Left renal pelvis (tissue), 4 donors: ENCODE measurements at places on chromosomes 11 and 22.

DNA sequence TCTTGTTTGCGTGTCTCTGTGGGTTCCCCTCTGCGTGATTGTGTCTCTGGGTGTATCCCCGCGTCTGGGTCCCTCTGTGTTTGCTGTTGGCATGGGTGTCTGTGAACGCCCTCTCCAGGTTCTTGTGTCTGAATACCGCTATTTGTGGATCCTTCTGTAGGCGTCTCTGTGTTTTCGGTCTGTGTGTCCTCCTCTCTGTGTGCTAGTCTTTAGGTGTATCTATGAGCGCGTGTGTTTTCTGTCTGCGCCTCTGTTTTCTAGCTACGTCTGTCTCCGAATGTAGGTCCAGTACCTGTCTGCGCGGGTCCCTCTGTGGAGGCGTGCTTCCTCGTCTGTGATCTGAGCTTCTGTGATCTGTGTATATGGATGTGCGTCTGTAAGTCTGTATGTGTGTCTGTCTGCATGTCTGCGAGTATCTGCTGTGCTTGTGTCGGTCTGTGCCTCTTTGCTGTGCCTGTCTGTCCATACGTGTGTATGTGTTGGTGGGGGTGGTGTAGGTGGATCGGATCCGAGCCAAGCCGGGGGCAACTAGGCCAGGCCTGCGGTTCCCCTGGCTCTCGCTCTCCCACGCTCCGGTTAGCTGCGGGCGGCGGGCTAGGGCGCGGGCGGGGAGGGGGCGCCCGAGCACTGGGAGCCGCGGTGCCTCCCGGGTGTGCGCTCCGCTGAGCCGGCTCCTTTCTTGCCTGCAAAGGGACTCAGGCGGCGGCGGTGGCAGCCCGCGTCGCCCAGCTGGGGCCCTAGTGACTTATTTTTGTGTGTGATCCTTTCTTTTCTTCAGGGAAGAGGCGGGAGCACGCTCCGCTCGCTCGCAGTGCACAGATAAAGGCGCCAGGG is 105.3 kb upstream of the E2F8 start:
- DNase-seq, result no peak

- no peak for DNase-seq
Observed at GRCh38 chr11:113551645-113552044, 76.4 kb upstream of the DRD2 start.

DNA sequence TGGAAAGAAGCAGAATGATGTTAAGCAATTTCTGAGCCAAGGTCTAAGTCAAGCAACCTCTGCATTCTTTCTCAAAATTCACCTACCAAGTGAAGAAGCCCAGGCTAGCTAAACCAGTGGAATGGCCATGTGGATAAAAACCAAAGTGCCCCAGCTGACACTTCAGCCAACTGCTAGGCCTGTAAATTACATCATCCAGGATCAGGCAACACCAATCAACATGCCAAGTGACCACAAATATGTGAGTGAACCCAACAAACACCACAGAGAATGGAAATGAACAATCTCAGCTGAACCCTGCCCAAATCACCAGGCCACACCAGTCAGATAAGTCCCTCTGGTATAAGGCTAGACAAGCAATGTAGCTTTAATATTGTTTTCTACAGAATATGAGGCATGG is 25.1 kb upstream of the FJX1 start:
- no peak for DNase-seq

GRCh38 chr11:24478718-24479117 is 18.1 kb upstream of the LUZP2 start:
- DNase-seq, result no peak

- DNase-seq, result no peak
Observed at GRCh38 chr22:37680191-37680851, 4.9 kb downstream of the LGALS1 start.

DNA sequence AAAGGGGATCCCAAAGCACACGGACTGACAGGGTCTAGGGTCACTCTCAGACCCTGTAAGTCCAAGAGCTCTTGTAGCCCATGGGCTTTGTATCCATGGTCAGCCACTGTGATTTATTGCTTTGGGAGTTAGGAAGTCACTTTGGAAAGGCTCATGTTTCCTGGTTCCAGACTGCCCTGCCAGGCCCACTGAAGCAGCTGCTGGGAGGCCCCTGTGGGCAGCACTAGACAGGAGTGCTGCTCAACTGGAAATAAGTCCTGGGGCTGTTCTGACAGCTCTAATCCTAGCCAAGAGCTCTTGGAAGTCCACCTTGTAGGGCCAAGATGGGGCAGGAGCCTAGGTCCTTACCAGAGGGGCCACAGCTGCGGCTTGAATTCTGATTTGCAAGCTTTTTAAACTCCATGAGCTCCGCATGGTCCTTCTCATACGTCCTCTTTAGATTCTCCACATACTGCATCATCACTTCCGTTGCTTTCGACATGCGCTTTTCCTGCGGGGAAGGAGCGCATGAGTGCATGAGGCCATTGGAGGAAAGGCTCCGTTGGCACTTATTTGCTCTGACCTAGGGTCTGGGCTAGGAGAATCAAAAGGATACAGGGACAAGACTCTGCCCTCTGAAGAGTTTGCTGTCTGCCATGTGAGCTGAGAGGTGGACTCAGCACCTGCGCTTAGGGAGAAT is 32.2 kb upstream of the LYVE1 start:
- DNase-seq, result no peak

GRCh38 chr11:21133244-21133643 is 463.9 kb downstream of the NELL1 start:
- no peak for DNase-seq

GRCh38 chr11:123129920-123130319 is 65.1 kb downstream of the CLMP start:
- DNase-seq, result no peak

- DNase-seq, result no peak
Observed at GRCh38 chr11:65506290-65506771, 7.5 kb downstream of the MALAT1 start.

DNA sequence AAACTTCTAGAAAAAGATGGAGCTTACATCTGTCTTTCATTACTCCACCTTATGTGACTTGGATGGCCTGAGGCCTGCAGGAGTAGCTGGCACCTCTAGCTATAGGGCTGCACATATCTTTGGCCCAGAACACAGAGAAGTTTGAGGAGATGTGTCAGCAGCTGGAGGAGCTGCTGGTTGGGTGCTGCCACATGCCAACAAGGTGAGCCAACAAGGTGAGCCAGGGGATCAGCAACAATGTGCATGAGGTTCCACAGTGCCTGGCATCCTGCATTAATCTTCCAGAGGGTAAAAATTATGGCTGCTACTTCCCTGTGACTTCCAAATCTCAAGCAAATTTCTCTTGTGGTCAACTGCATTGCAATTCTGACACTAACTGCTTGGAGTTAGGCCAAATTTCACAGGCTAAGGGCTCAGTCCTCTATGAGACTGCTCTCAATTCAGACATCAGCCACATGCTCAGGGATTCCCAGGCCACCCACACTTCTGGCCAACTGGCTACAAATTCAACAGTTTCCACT is 16.0 kb downstream of the RBM7 start:
- DNase-seq, result no peak

GRCh38 chr11:132357811-132358572 is 987.6 kb downstream of the NTM start:
- DNase-seq, result no peak

GRCh38 chr11:17736579-17736893 is 2.0 kb downstream of the KCNC1 start:
- no peak for DNase-seq

DNA sequence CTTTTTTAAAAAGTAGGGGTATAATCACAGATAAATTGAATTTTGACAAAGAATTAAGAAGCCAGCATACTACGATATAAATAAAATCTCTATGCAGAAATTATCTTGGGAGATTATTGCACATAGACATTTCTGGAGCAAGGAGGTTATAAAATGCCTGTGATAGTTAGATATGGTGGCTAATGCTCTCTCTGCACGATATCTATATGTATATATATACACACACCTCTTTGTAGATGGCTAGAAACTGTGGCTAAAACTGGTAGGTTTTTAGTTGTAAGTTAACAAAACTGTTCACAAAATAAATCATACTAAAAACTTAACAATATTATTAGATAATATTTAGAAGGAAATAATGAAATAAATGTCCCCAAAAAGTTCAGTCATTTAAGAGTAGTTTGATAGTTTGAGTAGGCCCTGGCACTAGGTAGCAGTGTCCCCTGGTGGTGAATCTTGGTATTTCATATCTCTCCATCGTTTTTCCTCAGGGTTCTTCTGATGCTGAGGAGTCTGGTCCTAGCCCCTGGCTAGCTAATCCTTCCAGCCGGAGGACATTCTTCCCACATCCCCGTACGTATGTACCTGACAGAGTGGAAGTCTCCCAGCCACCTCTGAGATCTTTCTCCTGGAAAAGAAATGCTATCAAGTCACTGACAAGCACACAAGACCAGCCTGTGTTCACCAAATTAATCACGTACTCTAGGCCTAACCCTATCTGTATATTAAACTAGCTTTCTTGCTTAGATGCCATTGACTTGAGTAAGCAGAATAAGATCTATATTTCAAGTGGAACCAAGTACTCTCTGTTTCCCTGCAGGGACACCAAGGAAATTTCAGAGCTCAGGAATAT is 32.2 kb downstream of the ART5 start:
- peak; percentile 25 for DNase-seq

DNA sequence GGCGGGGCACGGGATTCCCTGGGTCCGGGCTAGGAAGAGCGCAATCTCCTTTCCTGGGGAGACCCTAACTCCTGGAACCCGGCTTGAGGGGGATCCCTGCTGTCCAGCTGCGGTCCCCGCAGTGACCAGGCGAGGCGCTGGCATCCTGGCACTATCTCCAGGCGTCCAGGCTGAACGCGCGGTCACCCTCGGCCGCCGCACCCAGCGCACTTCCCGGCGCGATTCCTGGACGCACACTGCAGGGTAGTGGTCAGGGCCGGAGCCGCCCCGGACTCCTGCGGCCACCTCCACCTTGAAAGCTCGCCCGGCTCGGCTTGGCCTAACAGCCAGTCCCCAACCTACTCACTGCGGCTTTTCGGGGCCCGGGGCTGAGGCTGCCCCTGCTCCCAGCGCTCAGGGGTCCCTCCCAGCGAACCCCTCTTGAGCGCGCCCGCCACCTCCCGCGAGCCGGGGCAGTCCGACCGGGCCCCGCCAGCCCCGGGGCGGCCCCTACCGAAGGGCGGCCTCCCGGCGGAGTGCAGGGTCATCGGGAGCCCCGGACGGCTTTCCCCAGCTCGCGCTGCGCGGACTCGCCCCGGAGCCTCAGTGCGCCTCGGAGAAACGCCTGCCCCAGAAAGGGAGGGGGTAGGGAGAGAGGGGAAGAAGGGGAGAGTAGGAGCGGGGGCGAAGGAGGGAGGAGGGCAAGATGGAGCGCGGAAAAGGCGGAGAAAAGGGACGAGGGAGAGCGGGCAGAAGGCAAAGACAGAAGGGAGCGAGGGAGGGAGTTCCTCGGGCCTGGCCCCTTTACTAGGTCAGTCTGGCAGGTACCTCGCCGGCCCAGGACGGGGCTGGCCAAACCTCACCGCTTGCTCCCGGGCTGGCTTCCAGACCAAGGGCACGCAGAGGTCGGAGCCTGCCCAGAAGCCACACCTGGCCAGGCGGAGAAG is 1.0 kb downstream of the POU2AF3 start:
- no peak for DNase-seq

GRCh38 chr22:24060375-24060788 is 49.3 kb downstream of the CABIN1 start:
- no peak for DNase-seq

- no peak for DNase-seq
Observed at GRCh38 chr22:36397131-36398093, 9.6 kb upstream of the MYH9 start.

- DNase-seq, result no peak
Observed at GRCh38 chr11:120102864-120103122, 35.1 kb downstream of the TRIM29 start.

DNA sequence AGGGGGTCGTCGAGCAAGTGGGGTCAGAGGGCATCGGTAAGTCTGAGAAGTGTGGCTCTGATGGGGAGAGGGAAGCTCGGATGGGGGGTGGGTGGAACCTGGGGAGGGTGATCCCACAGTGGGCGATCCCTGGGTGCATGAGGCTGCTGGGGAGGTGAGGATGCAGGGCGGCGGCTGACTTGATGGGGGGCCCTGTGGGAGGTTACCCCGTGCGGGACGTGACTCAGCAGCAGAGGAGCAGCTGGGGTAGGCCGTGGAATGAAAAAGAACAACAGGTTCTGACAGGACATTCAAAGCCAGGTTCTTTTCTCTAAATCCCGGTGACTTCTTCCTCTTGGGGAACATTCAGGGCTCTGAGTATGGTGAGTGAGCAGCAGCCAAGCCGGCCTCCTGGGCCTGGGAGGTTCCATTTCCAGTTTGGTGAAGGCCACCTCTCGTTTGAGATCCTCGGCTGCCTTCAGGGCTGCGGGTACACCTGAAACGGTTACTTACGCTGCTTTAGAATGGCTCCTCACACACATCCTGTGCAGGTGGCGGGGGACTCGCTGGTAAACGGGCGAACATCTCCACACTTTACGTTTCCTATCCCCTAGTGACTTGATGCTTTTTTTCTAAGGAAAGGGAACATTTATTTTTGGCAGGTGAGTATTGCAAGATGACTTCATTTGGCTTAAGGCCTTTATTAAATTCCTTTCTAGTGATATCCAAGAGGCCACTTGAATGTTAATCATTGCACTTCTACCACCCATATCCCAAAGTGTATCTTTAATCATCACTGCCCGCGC is 278.2 kb downstream of the TBC1D22A start:
- DNase-seq, result no peak

GRCh38 chr11:108199446-108200321 is 22.8 kb downstream of the NPAT start:
- no peak for DNase-seq

DNA sequence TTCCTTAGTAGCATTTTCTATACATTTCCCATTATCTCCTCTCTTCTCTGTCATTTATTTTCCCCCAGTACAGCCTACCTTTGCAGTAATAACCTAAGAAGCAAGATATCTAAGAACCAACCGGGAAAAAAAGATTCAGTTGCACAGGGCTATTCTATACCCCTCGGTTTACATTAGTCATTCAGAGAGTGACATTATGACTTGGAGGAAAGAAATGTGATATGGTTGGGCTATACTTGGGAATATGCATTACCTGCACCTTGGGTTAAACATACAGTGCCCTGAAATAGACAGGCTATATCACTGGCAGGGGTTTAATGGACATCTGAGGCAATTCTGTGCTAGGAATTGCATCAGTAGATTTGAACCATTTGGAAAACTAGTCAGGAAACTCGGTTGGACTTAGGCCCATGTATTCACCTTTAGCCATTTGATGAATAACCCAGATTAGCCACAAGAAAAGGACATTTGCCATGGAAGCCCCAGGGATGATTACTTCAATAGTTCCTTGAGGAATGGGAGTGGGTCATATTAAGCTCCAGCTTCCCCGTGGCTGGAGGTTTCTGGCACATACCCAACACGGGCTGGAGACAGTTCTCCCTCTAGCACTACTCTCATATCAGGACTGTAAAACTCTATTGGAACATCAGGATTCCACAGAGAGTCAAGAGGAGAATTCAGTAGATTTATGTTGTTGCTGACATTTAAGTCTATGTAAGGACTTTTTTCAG is 973.2 kb downstream of the NTM start:
- no peak for DNase-seq

DNA sequence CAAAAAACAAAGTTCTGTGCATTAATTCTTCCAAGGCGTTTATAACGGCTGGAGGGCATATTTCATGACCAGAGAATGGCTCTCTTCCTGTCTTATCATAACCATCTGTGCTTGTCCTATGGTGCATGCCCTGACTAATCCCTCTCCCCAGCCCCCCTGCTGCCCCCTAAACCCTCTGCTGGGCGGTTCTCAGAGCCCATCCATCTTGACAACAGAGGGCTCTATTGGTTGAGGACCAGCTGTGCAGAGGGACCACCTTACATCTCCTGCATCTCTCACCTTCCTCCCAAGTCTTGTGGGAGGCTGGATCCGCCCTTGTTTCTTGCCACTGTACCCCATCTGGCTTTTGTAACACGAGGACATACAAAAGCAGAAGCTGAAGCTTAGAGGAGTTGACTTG is 282.1 kb downstream of the MIAT start:
- no peak for DNase-seq
